ENCODE measurements at places on chromosomes 6 and 20.

GRCh38 chr20:37828684-37829083, 74.2 kb upstream of the VSTM2L start:
- DNase-seq = no peak

DNA sequence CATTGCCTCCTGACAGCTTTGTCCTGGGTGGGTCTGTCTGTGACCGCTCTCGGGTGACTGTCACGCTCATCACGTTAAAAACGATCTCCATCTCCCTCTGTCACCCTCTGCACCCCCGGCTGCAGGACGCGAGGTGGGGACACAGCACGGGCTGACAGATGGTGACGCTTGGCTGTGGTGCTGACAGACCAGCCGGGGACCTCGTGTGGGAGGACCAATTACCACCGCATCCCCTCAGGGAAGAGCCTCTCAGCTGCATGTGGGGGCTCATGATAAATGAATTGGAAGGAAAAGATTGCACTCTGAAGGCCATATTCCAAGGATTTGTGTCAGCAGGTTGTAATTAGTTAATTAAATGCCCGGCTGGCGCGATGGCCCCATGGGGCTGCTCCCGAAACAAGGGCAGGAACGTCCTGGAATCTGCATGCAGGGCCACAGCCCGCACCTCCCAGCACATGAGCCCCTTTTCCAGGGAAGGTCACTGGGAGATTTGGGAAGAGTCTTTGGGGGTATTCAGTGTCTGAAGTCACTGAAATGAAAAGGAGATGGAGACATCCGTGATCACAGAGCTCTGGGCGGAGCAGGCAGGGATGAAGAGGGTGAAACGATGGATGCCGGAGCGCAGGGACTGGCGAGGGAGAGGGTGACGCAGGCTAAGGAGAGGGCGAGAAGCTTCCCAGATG, 87.1 kb downstream of the ERMARD start:
- DNase-seq = no peak

DNA sequence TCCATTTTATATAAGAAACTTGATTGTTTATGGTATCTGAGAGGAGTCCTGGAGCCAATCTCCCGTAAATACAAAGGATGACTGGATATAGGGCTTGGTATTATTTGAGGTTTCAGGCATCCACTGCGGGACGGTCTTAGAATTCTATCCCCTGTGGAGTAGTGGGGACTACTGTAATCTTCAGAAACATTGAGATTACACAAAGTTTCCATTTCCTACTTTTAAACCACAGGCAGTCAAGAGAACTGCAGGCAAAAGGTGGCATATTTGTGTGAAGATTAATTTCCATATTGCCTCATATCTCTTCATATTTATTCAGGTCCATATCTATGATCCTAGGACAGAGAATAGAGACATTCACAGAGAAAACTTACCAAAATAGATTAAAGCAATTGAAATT, 586.2 kb downstream of the PHF3 start:
- no peak for DNase-seq

DNA sequence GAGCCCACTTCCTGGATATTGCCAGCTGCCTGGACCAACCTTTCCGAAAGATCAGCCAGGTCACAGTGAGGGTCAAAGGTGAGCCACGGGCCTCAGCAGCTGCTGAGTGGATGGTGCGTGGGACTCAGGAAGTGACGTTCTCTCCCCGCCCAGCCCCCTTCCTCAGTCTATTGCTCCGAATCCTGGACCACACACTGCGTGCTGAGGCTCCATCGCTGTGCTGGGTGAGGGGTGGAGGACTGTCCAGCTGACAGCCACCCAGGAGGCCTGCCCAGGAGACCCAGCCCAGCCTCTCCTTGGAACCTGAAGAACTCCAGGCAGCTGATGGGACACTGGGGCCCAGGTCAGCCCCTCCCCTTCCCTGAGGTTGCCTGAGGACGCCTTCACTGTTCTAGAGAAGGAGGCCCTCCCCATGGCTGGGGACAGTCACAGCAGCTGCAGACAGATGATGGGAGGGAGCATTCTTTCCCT, 94.4 kb upstream of the CD93 start:
- DNase-seq = no peak

GRCh38 chr6:117521791-117522502, 39.5 kb downstream of the DCBLD1 start:
- DNase-seq = no peak

DNA sequence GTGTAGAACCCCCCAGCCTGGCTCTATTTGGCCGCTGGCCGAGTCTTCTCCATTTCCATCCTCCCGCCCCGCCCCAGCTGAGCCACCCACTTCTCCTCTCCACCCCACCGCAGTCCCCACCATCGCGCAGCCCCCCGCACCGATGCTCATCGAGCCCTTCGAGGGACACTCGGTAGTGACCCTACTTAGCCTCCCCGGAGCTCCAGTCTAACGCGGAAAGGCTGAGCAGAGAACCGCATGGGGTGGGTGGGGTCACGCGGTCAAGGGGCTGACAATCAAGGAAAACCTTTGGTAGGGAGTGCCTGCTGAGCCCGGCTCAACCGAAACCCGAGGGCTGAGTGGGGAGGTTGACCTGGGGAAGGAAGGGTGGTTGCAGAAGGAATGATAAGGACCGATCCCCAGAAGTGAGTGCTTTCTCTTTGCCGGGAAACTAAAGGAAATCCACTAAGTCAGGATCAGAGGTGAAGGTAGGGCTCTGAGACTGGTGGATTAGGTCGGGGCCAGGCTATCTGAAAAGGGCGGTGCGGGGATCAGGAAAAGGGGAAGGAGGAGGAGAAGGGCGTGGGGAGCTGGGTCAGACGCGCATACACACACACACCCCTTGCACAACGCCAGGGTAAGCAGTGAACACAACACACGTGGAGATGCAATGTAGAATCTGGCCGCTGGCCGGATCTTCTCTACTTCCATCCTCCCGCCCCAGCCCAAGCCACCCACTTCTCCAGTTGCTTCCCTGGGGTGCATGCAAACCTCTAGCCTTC, 49.8 kb downstream of the CPXM1 start:
- DNase-seq = no peak

DNA sequence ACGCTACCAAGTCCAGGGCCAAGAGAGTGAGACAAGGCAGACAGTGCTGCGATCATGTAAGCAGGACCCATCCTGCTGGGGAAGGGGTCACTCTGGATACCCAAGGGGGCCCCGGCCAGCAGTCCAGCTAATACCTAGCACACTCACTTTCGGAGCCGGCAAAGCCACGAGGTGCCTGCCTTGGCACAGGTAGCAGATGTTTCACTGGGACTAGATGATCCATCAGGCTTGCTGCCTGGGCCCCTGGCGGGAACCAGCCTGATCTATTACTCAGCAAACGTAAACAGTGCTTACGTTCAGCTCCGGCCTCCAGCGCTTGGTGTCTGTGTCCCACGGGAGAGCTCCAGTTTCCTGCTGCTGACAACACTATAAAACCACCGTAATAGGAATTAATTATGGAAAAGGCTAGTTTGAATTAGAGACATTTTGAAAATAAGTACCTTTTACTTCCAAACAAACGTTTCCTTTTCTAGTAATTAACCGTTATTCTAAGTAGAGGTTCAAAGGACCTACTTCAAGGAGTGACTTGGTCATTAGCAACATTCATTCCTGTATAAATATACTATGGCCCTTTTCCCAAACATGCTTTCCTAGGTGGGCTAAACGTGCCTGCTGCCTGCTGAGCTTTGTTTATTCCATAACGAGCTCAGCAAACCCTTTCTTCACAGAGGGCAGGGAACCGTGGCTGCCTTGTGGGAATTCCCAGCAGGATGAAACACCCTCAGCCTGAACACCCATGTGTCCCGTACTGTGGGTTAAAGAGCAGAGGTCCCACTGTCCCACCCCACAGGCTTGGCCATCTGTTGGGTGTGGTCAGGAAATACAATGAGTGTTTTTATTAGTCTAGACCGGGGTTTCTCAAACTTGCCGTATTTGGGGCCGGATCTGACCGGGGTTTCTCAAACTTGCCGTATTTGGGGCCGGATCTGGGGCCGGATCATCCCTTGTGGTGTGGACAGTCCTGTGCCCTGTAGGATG, 18.4 kb downstream of the SLC22A23 start:
- no peak for DNase-seq

All from neural crest cell (in vitro differentiated cells).